ENCODE measurements at places on chromosomes 7 and 10.

DNA sequence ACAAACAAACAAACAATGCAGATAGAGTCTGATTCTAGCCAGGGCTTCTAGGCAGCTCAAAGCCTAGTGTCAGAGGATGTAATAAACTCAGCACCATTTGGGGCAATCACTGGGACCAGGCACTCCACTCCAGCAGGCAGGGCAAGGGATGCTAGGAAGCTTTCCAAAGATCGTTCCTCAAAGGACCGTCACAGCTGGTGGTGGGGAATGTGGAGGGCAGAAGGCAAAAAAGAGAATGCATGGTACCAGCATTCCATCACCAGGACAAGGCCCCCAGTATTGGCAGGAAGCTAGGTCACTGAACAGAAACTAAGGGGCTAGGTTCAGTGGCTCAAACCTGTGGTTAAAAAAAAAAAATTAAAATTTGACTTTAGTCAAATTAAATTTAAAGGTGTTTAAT lies 94.2 kb downstream of the CUL2 start:
- no peak for DNase-seq

DNA sequence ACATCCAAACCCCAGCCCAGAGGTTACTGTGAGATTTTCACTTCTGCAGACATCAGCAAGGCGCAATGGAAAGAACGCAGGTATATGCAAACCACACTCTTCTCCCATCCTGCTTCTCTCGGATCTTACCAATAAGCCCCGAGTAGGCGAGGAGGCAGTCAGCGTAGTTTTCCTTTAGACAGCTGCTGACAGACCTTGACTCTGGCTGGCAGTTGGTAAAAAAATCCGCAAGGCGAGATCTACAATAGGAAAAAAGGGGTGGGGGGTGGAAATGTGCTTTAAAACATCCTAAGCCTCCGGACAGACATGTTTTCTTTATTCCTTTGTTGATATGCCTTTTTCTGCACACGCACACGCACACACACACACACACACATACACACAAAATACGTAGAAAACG lies 176.5 kb downstream of the GFRA1 start:
- no peak for DNase-seq

- no peak for DNase-seq
Observed at GRCh38 chr7:73549176-73549575, 8.3 kb downstream of the BCL7B start.

GRCh38 chr10:25531457-25532061 lies 356.8 kb downstream of the GPR158 start:
- DNase-seq = no peak

DNA sequence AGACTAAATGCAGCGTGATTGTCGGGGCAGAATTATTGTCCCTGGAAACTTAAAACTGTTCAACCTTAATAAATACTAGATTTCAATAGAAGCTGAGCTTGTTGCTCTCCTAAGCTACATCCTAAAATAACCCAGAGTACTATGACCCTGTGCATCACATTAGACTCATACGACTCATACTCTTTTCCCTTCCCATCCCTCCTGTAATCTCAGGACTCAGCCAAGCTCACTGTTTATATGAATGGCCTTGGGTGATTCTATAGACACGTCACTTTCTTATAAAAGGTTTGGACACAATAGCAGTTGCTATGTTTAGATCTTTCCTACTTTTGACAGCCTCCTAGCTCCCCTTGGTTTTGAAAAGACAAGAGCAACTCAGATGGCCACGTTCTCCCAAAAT lies 17.2 kb downstream of the TCF7L2 start:
- DNase-seq = no peak

- DNase-seq = no peak
Observed at GRCh38 chr7:127765150-127765549, 113.2 kb downstream of the SND1 start.

DNA sequence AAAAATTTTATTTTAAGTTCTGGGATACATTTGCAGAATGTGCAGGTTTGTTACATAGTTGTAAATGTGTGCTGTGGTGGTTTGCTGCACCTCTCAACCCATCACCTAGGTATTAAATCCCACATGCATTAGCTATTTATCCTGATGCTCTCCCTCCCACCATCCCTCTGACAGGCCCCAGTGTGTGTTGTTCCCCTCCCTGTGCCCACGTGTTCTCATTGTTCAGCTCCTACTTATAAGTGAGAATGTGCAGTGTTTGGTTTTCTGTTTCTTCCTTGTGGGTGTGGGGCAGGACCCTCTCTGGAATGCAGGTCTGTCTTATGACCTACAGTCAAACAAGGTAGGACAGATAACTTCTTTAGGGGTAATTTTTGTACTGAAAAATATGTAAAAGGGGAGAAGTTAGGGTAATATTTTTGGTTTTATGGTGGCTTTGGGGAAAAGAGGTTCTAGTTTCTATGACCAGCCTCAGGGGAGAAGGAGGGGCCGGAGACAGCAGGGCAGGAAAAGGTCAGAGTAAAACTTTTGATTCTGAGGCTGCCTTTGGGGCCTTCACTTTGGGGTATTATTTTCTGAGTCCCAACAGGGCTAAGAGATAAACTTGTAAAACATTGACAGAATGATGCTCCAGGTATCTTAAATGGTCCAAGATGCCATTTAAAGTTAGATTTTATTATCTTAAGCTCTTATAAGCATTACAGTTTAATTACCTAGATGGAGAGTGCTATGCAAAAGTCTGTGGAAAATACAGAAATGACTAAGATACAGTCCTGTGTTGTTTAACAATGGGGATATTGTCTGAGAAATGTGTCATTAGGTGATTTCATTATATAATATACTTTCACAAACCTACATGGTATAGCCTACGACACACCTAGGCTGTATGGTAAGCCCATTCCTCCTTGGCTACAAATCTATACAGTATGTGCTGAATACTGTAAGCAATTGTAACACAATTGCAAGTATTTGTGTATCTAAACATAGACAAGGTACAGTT lies 354.8 kb downstream of the ABCA13 start:
- no peak for DNase-seq

DNA sequence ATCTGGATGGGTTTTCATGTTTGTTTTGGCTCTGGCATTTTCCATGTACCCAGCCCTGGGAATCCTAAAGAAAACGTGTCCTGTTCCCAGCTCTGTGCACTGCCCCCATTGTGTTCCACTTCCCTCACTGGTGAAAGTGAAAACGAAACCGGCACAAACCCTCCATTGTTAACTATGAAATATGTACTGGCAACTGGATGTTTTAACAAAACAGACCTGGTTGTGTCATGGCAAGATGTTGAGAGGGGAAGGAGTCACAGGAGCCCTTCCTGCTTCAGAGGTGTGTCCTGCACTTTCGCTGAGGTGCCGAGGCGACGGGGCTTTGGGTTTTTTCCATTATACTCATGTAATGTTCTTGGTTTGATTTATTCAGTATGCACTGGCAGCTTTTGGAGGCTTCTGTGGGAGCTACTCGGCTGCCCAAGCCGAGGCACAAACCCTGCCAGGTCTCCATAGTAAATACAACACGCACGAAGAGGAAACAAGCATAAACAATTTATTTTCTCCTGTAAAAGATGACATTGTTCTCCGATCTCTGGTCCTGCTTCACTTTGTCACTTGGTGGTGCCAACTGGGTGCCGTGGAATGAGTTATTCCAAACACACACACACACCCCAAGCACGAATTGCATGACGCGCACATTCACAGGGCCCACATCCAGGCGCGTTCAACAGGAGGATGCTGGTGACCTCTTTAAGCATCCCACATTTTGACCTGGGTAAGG lies 118.2 kb downstream of the CDK6 start:
- DNase-seq = no peak

DNA sequence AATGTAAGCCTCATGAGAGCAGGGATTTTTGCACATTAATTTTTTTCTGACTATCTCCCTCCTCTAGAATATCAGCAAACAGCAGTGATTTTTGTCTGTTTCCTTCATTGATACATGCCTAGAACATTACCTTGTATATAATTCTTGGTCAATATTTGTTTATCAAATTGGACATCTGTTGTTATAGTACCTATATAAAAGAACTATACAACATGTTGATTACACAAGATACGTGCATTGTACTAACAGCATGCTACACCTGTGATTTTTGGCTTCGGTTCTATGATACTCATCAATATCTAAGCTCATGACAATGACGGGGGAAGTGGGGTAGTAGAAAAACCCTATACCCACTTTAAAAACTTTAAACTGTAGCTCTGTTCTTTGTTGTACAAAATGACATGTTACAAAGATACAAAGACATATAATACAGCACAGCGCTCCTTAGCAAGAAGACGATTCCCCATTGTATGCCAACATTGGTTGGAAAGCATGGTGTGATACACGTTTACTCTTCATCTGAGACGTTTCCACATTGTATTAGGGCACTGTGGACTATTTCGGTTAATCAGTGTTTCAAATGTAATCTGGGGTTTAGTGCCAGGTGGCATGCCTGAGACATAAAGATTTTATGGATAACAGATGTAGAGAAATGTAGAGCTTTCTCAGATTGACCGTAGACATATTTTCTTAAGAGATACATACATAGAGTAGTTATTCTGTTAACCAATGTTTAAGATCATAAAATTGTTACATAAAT lies 70.5 kb upstream of the FOXP2 start:
- no peak for DNase-seq

- no peak for DNase-seq
Observed at GRCh38 chr7:140003913-140004382, 58.8 kb downstream of the PARP12 start.

DNA sequence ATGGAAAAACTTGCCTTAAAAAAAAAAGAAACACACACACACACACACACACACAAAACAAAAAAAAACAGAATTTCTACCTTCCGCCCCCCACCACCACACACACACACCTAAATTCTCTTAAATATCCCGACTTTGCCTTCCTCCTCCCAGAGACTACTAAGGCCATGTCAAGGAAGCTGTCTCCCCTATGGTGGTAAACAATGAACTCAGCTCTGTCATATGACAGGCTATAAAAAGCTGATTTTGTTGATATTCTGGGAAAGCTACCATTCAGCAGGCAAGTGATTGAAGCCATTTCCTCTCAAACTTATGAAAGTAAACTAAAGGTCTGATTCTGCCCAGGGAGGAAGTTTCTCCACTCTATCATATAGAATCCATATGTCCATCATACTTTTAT lies 471.0 kb downstream of the GFRA1 start:
- no peak for DNase-seq

- DNase-seq = no peak
Observed at GRCh38 chr7:106045139-106045538, 67.0 kb downstream of the SYPL1 start.

DNA sequence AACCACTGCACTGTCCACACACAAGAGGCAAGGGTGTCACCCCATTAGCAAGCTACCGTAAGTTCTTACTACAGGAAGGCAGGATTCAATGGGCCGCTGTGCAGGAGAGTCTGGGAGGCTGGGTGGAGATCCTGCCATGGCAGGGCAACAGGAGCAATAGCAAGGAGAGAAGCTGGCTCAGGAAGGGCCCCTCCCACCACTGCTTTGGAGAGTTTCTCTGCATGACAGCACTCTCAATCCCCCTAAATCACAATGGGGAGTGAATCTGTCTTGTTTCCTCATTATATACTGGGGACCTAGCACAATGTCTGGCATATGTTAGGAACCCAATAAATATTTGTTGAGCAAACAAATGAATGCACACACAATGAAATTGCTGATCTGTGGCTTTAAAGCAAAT lies 83.2 kb upstream of the SFMBT2 start:
- no peak for DNase-seq

GRCh38 chr10:101558204-101558603 lies 29.9 kb downstream of the POLL start:
- DNase-seq = peak; percentile 68

GRCh38 chr10:77334501-77334900 lies 303.1 kb downstream of the KCNMA1 start:
- no peak for DNase-seq

DNA sequence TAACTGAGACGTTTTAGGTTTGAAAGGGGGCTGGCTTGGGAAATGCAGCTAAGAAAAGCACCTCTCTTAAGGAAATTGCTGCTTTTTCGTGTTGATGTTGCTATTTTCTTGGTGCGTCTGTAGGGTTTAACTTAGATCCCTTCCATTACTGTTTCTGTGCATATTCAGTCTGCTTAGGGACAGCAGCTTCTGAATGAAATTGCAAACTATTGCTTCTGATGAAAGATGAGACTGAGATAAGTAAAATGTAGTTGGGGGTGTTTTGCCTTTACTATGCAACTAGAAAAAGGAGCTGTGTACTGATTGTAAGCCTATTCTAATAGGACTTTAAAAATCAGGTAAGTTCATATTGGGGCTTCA lies 772 bp downstream of the HDAC9 start:
- no peak for DNase-seq

GRCh38 chr10:118444069-118444468 lies 101.9 kb upstream of the FAM204A start:
- no peak for DNase-seq

DNA sequence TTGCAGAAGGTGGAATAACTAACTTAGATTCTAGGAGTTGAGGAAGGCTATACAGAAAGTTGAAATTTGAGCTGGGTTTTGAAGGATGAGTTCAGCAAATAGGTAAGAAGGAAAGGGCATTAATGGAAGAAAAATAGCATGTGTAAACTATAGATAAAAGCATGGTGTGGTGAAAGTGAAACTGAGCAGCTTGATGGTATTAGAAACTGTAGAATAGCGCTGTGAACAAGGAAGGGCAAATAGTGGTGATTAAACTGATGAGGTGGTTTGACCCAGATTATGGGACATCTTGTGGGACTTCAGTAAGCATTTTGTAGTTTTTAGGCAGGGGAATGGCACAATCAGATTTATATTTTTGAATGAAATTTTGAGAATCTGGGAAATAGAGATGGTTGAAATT lies 90.5 kb downstream of the EXOC6 start:
- no peak for DNase-seq

DNA sequence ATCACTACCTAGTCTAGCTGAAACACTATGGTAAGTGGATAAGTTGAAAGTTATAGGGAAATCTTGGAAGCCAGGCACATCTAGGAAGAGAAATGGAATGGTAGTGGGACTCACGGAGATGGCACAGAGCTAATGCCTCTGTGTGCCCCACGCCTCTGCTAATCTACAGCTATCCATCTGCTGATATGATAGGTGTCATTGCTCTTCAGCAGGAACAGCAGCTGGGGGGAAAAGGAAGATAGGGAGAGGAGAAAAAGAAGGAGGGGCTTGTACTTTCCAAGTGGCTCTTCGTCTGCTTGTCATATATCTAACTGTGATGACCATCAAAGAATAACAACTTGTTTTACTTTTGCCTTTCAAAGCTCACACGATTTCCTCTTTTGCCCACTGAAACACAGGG lies 1199.1 kb upstream of the SORCS1 start:
- DNase-seq = peak; percentile 72

DNA sequence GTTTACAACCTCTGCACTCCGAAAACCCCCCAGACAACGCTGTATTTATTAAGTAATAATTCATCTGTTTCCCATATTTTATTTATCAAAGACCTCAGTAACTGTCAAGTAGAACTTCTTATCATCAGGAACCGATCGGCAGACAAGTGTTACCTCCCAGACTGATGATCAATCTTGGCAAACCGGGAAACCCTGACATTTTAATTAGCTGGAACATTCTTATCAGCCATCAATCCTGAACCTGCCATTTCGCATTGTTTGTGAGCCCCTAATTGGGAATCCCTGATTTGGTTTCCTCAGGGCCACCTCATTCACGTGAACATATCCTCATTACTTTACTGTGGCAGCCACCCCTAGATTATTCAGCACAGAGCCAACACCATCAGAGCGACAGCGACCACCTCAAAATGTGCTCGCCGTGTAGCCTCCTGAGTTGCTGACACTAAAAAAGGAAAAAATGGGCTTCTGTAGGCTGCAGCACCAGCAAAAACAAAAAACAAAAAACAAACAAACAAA lies 93.6 kb upstream of the SDK1 start:
- DNase-seq = no peak

- DNase-seq = no peak
Observed at GRCh38 chr10:125792342-125793300, 17.0 kb upstream of the MMP21 start.

- DNase-seq = peak; percentile 37
Observed at GRCh38 chr7:155380221-155380861, 77.6 kb upstream of the EN2 start.
